Fibroblast of lung (primary cell): ENCODE measurements at places on chromosomes 7 and 10. TPM values are rescaled to one million over a fixed set of nuclear protein-coding genes. Genes with fewer than 3 reads are reported as not detected.
A peak's percentile ranks its signal among the peaks of the same experiment; 100 is the strongest.

RARRES2 gene
- 65.6 and 174 TPM in 2 replicates for total RNA-seq

DNA sequence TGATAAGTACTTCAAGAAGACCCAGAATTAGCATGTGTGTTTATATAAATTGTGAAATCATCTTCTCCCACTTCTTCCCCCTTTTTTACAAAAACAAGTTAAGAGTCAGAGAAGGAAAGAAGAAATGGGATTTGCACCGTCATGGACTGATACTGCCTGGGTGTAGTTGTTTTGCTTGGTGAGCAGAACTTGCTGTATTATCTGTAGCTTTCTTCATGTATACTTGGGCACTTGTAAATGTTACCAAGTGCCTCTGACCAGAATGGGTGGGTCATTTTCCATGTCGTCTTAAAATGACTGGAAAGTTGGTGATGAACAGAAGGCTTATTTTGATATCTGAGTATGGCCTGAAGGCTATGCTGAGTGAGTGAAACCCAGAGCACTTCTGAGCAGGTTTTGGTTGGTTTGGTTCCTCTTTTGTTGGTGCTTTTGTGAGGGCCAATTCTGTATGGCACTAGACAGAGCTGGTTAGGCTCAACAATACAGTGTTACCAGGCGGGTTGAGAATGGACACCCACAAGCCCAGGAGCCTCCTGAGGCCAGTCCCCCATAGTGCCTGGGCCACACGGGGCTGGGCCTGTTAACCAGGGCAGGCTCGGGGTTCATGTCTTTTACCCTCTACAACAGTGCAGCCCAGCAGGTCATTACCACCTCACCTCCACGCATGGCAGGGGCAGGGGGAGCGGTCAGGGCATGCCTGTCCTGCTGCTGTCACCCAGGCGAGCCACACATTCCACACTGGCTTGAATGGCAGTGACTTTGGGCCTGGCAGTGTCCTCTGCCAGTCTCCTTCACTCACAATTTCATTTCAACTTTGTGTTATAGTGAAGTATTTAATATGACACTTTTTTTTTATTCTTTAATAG lies 115.1 kb downstream of the CCNY start:
- H3K27me3 ChIP-seq: no peaks in the 10 kb centered on the region
- H3K4me1 ChIP-seq: peaks cover 21% of the 10 kb centered on the region
- no peaks in the 10 kb centered on the region for H3K36me3 ChIP-seq
- DNase-seq: no peak

DNA sequence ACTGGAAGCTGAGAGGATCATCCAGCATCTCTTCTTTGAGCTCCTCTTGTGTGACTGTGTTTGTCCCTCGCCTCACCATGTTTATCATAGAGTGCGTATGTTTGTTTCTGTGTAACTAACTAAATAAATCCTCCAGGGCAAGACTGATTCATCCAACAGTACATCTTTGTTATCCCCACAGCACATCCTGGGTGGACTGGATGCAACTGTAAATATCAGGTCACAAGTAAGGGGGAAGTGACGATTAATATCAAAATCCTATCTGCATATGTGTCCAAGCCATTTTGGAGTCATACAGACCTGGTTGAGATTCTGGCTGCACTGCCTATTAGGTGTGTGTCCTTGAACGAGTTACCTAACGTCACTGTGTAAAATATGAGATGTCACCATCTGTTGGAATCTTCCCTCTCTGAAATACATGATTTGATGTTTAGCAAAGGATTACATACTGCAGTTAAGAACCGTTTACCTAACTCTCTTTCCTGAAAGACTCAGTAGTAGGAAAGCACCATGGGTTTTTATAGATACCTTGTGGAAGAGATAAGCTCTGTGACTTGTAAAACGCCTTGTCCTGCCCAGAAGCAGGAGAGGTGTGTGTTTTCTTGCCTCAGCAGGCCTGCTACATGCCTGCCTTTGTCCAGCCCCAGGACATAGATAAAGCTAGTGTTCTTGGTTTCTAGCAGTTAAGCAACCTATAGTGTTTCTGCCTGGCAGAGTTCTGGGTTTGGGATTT lies 25.8 kb downstream of the WBP1L start:
- no peak for DNase-seq
- no peaks in the 10 kb centered on the region for H3K27me3 ChIP-seq
- no peaks in the 10 kb centered on the region for H3K36me3 ChIP-seq
- H3K27ac ChIP-seq: no peak overlapping the region
- H3K4me1 ChIP-seq: peaks cover 8% of the 10 kb centered on the region

DNA sequence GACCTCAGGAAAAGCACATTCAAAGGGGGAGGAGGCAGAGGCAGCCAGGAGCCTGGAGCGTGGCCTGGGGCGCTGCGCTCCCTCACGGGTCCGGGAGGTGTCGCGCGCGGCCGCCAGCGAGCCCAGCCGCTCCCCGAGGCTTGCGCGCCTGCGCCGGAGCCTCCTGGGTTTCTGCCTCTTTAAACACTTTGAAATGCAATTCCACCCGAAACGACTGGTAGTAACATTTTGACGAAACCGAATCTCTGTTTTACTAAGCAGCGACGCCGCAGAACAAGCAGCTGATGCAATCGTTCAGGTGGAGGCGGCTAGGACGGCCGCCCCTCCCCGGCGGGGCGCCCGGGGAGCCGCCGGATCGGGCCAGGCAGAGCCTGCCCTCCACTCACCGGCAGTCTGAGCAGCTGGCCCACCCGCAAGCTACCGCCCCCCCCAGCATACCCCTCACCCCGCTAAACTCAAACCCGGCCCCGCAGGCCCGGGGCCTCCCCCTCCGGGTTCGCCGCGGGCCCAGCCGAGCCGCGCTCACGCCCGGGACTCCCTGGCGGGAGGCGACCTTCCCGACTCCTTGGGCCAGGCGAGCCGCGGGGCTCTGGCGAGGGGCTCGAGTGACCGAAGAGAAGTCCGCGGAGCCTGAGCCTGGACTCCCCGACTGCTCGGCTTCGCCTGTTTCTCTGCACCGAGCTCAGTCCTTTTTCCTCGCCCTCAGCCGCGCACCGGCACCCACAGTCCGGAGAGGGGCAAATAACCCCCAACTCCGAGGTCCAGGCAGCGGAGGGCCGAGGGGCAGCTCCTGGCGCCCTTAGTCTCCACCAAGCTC lies 3.2 kb downstream of the MKX start:
- peak; percentile 80 for DNase-seq
- no peaks in the 10 kb centered on the region for H3K36me3 ChIP-seq
- H3K4me1 ChIP-seq: no peaks in the 10 kb centered on the region
- peak overlapping the region; percentile 34 for H3K27ac ChIP-seq

GRCh38 chr10:71659111-71659634 lies 60.4 kb downstream of the C10orf105 start:
- H3K27ac ChIP-seq: no peak overlapping the region
- no peak for DNase-seq
- no peaks in the 10 kb centered on the region for H3K4me1 ChIP-seq
- H3K27me3 ChIP-seq: no peaks in the 10 kb centered on the region

DNA sequence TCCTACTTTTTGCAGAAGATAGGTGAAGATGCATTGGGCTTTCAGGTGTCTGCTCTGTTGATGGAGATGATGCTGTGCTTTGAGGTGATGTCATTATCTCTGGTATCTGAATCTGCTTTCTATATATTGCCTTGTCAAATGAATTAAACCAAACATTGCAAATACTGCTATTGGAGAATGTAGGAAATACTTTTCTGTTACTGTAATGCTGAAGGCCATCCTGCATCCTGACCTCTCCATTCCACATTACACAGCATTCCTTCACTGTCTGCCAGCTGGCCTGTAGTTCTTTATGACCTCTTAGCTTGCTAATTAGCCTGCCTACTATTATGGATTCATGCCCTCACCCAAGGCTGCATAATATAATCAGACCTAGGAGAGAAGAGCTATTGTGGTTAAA lies 73.2 kb downstream of the VCL start:
- H3K27me3 ChIP-seq: no peaks in the 10 kb centered on the region
- peak; percentile 84 for DNase-seq
- peaks cover 23% of the 10 kb centered on the region for H3K4me1 ChIP-seq
- no peak overlapping the region for H3K4me3 ChIP-seq
- H3K36me3 ChIP-seq: peaks cover 17% of the 10 kb centered on the region
- no peak overlapping the region for H3K27ac ChIP-seq

FBXW4 gene
- 52.9 and 60.8 TPM in 2 replicates for total RNA-seq

SPDYE1 gene
- total RNA-seq: under 0.01 TPM in 1 of 2 replicates, not detected in the other

DNA sequence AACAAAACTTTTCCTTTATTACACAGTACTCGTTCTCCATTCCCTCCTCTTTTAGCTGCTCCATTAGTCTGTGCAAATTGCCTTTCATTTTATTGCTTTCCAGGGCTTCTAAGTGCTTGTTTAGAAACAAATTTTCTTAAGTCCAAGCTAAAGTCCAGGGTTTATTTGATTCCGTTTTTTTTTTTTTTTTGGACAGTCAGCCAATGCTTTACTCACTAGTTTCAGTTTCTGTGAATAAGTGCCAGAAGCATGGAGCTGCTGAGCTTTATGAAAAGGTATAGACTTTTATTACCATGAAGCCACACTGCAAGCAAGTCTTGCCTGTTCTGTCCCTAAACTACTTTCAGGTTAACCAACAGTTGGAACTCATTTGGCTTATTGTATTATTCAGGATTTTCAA lies 455.0 kb downstream of the GFRA1 start:
- no peak overlapping the region for H3K4me3 ChIP-seq
- DNase-seq: peak; percentile 29
- no peaks in the 10 kb centered on the region for H3K27me3 ChIP-seq
- H3K27ac ChIP-seq: no peak overlapping the region

GJD4 gene
- total RNA-seq: 0.17 TPM in 1 of 2 replicates, not detected in the other

EBLN1 gene
- total RNA-seq: not detected in 2 replicates

GRCh38 chr10:69351589-69351988 lies 65.1 kb downstream of the TACR2 start:
- DNase-seq: no peak
- H3K36me3 ChIP-seq: no peaks in the 10 kb centered on the region
- H3K4me3 ChIP-seq: no peak overlapping the region
- no peaks in the 10 kb centered on the region for H3K27me3 ChIP-seq

GRCh38 chr10:119410361-119411116 lies 132.0 kb downstream of the RGS10 start:
- peak overlapping the region; percentile 92 for H3K27ac ChIP-seq
- H3K4me1 ChIP-seq: peaks cover 32% of the 10 kb centered on the region
- H3K4me3 ChIP-seq: no peak overlapping the region
- DNase-seq: no peak

- peaks cover 14% of the 10 kb centered on the region for H3K27me3 ChIP-seq
- no peak overlapping the region for H3K27ac ChIP-seq
- DNase-seq: no peak
- H3K4me1 ChIP-seq: no peaks in the 10 kb centered on the region
Measured at GRCh38 chr7:26374647-26375373, 83.1 kb downstream of the SNX10 start.

GRCh38 chr10:4766454-4766853 lies 59.6 kb upstream of the AKR1E2 start:
- peak overlapping the region; percentile 81 for H3K27ac ChIP-seq
- peaks cover 26% of the 10 kb centered on the region for H3K4me1 ChIP-seq
- DNase-seq: peak; percentile 28

CDHR3 gene
- total RNA-seq: 4.9 and 9.4 TPM in 2 replicates

BMI1 gene
- 41.6 and 53.2 TPM in 2 replicates for total RNA-seq
